ENCODE measurements at places on chromosomes 4 and X. TPM values are rescaled to one million over a fixed set of nuclear protein-coding genes. Genes with fewer than 3 reads are reported as not detected.

Gene CHRDL1
- total RNA-seq, result 1.2 TPM

DNA sequence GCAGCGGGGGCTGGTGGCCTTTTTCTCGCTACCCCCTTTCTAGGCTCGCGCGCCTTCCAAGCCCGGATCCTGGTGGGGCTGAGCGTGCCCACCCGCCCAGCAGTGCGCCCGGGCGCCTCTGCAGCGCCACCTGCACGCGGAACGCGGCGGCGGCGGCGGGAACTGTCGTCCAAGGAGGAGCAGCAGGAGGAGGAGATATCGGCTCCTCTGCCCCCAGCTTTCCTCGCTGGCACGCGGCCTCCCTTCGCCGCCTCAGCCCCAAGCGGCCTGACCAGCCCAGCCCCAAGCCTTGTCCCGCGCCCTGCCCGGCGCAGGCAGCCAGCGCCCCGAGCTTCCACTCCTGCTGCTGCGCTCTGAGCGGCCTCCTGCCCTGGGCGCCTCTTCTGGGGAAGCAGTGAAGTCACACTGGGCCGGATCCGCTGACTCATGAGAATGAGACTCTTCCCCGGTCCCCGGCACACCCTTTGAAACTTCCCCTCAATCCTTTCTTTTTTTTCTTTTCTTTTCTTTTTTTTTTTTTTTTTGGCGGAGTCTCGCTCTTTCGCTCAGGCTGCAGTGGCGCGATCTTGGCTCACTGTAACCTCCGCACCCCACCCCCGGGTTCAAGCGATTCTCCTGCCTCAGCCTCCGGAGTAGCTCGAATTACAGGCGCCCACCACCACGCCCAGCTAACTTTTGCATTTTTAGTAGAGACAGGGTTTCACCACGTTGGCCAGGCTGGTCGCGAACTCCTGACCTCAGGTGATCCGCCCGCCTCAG, 10.6 kb upstream of the ELF4 start:
- peak overlapping the region; percentile 94 for H3K27ac ChIP-seq
- peaks cover 32% of the 10 kb centered on the region for H3K4me1 ChIP-seq
- no peaks in the 10 kb centered on the region for H3K27me3 ChIP-seq
- H3K4me3 ChIP-seq, result peak overlapping the region; percentile 62

- H3K27me3 ChIP-seq, result peaks cover 23% of the 10 kb centered on the region
- no peak overlapping the region for H3K4me3 ChIP-seq
- DNase-seq, result no peak
- H3K4me1 ChIP-seq, result peaks cover 3% of the 10 kb centered on the region
These were observed 78.5 kb upstream of the BLTP1 start for GRCh38 chr4:122073615-122074014.

GRCh38 chrX:16836371-16836770, 33.8 kb downstream of the RBBP7 start:
- peaks cover 7% of the 10 kb centered on the region for H3K36me3 ChIP-seq
- H3K27me3 ChIP-seq, result no peaks in the 10 kb centered on the region
- no peak overlapping the region for H3K4me3 ChIP-seq
- no peak for DNase-seq
- peaks cover 89% of the 10 kb centered on the region for H3K4me1 ChIP-seq

All from chondrocyte (in vitro differentiated cells).